ENCODE measurements at places on chromosomes 2 and 18.

DNA sequence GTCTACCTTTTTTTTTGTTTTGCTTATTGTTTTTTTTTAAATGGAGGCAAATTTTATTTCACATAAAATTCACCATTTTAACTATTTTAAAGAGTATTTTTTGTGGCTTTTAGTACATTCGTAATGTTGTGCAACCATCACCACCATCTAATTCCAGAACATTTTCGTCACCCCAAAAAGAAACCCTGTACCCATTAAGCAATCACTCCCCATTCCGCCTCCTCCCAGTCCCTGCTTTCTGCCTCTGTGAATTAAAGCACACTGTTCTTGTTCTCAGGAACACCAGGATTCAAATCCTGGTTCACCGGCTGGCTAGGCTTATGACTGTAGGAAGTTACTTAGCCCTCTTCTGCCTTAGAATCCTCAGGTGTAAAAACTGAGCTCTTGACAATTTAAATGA, 36.9 kb upstream of the EPAS1 start:
- DNase-seq: no peak

DNA sequence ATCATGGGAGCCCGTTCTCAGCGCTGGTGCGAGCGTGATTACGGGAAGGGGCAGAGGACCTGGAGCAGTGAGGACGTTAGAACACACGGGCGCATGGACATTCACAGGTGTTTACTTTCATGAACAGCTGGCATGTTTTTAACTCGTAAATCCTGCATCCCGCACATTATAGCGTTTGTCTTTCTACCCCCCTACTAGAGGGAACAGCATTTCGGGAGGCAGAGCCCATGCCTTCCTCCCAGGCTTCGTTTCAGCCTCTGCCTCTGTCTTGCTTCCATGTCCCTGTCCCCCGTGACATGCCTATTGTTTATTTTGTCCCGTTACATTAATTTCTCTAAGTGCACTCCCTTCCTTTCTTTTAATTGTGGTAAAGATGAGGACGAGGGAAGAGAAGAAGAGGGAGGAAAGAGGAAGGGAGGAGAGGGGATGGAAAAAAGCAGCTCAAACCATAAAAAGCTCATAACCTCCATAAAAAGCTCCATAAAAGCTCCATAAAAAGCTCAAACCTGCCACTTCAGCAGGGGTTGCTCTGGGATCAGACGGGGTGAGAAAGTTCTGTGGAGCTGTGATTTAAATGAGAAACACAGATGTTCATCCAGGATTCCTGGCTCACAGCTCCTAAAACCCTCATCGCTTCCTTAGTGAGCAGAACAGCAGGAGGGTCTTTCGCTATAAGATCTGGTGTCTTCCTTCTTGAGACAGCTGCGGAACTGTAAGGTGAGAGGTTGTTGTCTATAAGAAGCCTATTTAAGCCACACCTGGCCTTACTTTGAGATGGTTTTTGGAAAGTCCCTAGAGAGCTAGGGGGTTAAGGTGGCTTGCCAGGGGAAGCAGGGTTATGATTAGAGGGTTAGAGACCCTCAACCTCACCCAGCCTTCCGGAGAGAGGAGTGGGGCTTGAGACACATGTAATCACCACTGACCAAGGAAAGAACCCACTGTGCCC, 66.6 kb upstream of the SNTG2 start:
- DNase-seq: no peak

- no peak for DNase-seq
Measured at GRCh38 chr2:1683297-1683696, 61.0 kb downstream of the PXDN start.

DNA sequence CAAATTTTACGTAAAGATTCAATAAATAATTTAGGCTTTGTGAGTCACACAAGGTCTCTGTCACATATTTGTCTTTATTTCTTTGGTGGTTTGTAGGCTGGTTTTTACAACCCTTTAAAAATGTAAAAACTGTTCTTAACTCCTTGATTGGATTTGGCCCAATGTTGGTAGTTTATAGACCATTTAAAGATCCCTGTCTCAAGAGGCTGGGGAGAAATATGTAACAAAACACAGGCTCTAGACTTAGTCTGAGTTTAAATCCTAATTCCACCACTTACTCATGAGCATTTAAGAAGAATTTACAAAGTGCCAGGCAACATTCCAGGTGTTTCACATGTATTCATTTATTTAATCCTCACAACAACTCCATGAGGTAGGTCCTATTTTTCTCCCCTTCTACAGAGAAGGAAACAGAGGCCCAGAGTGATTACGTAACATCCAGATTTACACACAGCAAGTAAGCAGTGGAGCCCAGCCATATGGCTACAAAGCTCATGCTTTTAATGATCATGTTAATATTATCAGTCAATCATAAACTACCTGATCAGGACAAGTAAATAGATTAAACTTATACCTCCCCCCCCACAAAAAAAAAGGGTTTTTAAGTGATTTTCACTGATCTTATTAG, 416.6 kb upstream of the ACVR2A start:
- DNase-seq: no peak

DNA sequence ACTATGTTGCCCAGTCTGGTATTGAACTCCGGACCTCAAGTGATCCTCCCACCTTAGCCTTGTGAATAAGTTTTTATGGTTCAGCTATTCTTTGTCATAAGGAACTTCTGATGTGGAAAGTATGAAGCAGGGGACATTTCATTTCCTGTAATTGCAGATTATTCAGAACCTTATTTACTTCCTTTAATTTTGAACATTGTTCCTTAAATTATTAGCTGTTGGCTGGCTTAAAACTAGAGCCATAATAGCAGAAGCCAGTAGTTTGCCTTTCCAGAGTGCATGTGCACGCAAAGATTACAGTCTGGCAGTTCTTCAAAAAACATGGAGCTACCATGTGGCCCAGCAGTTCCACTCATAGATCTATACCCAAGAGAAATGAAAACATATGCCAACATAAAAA, 53.1 kb downstream of the PMS1 start:
- DNase-seq: no peak

GRCh38 chr2:9187620-9188214, 18.9 kb upstream of the ASAP2 start:
- no peak for DNase-seq

GRCh38 chr2:6237039-6237660, 545.0 kb downstream of the SOX11 start:
- DNase-seq: no peak

DNA sequence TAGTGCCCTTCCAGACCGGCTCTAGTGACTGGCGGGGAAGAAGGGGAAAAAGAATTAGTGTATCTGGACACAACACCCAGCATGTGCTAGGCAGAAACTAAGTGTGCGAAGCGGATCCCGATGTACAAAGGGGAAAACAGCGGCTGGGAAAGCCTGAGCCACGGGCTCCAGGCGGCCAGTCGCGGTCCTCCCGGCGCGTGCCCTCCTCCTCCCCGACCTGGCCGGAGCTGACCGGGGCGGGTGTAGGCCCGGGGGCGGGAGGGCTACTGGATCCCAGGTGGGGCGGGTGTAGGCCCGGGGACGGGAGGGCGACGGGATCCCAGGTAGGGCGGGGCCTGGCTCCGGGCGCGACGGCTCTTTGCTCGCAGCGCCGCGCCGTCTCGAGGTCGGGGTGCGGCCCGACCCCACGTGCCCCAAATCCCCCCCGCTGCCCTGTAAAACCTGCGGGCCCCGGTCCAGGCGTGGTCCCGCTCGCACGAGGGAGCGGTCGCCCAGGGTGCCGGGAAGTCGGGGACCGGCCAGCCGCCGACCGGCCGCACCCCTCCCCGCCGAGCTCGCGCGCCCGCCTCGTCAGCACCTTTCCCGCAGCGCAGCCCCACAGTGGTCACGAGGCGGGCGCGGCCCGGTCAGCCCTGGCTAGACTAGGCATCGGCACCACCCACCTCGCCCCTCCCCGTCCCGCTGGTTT, 48.8 kb downstream of the C2orf42 start:
- no peak for DNase-seq

DNA sequence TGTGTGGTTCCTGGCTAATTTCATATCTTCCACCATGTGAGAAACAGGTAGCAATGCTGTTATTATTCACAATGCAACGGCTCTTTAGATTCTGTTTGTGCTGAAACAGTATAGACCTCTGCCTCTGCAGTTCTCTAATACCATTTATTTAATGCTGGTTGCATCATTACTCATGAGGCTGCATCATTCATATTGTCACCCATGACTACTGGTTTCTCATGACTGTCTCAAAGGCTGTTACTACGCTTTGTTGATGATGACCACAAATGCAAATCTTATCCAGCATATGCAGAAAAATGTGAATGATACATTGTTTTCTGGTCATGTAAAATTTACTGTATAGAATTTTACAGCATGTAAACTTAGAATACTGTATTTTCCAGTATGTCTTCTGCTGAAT, 22.5 kb downstream of the CAVIN2 start:
- DNase-seq: no peak

DNA sequence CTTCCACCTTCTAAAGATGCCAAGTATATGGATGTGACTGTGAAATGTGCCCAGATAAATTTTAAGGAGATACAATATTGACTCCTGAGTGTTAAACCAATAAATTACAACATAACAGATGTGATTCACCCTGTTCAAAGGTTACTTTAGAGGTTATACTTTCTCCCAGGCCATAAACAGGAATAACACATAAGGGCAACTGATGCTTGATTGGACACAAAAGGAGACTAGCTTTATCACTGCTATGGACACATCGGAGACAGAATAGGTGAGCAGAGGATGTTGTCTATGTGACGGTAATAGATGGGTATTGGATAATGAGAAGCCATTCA, 31.9 kb upstream of the SLC25A52 start:
- DNase-seq: no peak

GRCh38 chr18:3025544-3025943, 12.6 kb upstream of the LPIN2 start:
- DNase-seq: no peak

DNA sequence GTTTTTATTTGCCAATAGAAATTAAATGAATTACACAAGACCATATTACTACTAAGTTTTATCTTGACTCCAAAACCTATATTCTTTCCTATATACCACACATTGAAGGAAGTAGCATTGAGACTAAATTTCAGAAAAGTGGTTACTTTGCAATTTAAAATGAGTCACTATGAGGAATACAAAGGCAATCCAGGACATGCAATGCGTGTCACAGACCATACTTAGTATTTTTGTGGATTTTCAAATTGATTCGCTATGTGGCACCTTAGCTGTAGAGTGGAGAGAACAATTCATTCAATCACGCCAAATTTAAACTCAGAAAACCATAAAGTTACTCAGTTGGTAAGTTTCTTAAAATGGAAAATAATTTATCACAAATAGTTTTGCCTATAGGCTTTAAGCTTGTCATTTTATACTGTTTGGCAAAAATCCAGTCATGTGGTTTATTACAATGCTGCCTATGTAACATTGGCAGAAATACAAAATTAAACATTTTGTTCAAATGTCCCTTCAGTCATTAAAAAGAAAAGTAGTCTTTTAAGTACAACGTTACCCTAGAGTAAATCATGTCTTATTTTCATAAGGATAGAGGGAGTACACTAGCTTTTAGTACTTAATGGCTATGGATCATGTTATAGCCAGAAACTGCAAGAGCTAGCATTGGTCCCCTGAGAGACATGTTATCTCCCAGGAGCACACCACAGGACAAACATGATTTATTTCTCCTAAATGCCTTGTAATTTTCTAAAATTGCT, 222.8 kb upstream of the CDH7 start:
- DNase-seq: no peak

- DNase-seq: no peak
Measured at GRCh38 chr18:24991141-24992060, 360.6 kb downstream of the ZNF521 start.

DNA sequence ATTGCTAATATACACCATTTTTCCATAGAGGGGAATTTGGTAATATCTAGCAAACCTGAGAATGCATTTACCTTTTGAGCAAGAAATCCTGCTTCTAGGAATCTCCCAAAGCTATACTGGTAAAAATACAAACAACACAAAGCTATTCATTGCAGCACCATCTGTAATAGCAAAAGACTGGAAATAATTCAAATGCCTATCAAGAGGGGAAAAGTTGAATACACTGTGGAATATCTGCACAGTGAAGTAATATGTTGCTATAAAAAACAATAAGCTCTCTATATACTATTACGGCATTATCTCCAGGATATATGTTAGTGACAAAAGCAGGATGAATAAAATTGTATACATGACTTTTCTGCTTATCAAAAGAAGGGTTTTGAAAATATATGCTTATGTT, 112.3 kb upstream of the CHAC2 start:
- DNase-seq: no peak

GRCh38 chr2:40284797-40285196, 167.1 kb downstream of the SLC8A1 start:
- no peak for DNase-seq

DNA sequence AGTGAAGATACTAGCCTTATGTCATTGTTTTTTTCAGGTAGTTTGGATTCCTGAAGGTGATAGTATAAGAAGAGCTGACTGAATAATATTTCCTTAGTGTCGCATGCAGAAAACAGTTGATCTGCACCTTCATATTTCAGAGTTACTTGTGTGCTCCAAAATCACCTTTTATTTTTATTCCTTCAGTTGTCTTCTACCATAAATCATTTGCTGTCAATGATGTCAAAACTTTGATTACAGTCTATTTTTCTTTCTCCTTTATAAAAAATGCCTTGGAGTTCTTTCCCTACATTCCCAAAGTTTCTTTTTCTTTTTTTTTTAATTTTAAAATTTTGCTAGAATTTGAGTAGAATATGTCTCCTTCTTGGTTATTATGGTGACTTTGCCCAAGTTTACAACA, 142.3 kb downstream of the GULP1 start:
- DNase-seq: no peak

DNA sequence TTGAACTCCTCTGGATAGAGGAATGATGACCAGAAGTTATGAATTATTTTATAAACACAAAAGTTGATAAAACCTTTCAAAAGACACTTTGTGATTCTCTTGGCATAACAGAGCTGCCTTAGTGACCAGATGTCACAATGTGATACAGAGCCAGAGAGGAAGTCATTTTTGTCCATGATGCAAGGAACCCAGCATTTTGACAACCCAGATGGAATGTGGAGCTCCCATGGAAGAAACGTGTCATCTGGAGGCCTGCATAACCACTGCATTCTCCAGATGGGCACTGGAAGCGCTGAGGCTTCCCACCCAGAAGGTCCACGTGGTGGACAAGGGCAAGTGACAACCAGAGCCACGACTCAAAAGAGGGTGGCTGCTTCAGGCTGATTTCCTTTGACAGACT, 30.1 kb downstream of the HRH4 start:
- DNase-seq: no peak

DNA sequence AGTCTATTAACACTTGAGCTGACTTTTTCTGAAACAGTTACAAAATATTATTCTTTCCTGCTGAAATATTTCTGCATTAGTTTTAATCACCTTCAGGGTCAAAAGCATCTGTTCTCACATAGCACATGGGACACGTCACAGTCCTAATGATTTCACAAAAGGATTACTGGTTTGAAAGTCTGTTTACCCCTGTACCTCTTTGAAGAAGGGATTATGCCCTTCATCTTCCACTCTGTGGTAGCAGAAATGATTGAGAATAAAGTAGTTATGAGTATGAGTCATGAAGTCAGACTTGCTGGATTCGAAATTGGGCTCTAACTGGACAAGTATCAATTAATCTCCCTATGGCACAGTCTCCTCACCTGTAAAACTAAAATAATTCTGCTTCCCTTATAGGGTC, 121.2 kb downstream of the SATB2 start:
- DNase-seq: no peak
